Kidney glomerular epithelial cell (primary cell): ENCODE measurements at places on chromosomes 11 and 22.

GRCh38 chr11:13958641-13959400 is 3.7 kb upstream of the SPON1 start:
- DNase-seq = no peak

- DNase-seq = peak; percentile 60
Observed at GRCh38 chr11:12680246-12680939, 6.2 kb downstream of the TEAD1 start.

DNA sequence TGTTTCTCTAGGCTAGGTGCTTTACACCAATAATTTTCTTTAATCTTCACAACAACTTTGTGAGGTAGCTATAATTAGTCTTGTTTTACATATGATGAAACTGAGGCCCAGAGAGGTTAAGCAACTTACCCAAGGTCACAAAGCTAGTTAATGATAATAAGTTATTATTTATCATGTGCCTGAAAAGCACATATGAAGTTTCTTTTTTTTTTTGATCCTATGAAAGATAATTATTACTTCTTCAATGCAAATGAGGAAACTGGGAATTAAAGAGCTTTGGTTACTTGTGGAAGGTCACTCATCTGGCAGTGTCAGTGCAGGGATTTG is 22.8 kb downstream of the STIM1 start:
- no peak for DNase-seq

GRCh38 chr11:86143087-86144030 is 74.5 kb upstream of the PICALM start:
- DNase-seq = no peak

DNA sequence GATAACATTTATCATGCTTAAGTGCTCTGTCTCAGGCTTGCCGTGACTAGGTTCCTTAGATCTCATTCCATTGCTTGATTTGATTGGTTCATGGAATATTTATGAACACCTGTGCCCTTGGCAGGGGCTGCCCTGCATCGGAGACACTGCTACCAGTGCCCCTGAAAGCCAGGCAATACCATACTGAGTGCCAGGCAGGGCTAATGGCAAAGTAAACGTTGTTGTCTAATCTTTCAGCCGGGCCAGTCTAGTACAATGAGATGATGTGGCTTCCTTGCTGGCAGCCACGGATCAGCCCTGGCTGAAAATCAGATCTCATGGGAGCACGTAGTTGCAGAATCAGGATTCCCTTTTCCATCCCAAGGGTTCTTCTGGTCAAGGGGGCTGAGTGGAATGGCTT is 5.0 kb upstream of the PGA3 start:
- no peak for DNase-seq

DNA sequence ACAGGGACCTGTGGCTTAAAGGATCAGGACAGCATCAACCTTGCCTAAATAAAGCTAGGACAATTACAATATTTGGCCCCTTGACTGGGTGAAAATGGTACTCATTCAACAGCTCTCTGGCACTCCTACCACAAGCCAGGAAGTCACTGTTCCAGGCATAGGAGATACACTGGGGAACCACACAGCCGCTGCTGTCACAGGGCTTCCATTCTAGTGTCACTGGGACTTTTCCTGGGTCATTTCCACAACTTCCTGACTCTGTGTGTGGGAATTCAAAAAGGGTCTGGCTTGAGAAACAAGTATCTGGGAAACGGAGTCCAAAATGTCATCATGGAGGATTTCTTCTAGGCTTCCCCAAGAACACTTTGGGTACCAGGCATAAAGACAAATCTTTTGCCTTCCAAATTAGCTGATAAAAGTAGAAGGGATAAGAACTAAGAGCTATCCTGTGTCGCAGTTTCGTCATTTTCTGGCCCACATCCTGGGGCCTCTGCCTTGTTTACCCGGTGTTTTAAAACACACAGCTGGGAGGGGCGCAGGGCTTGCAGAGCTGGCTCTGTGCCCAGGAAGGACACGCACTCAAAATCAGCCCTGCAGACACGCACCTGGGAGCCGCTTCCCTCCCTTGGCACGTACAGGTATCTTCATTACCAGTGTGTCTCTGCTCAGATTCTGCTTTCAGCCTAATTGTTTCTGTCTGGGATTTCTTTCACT is 38.0 kb downstream of the TMEM45B start:
- DNase-seq = no peak

DNA sequence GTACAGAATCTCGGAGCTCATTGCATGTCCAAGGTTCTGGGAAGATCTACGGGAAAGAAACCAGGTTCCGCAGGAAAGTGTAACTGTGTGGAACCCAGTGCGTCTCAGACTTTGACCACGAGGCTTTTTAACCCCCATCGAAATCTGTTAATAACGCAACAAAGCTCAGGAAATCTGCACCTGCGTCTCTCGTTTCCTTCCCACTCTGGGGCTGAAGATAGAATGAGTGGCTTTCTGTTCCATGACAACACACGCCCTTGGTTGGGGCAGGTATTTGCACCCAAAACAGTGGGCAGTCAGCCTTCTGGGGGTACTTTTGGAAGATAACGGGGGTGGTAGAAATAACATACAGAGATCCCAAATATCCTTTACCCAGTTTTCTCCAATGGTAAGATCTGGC is 38.5 kb downstream of the ISX start:
- no peak for DNase-seq

DNA sequence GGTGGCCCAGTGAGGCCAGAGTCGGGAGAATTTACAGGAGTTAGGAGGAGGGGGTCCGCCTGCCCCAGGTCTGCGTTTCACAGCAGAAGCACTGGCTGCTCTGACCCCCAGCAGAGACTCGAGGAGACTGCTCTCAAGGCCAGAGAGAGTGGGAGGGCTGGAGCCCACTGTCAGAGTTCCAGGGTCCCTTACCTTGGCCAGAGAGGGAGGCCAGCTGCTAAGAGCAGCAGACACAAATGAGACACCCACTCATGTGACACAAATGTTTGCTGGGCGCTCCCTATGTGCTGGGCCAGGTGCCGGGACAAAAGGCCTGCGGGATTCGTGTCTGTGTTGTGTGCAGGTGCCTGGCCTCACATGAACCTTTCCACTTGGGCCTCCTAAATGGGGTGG is 2.8 kb upstream of the TNFRSF13C start:
- DNase-seq = no peak

- DNase-seq = no peak
Observed at GRCh38 chr11:90874986-90875385, 652.1 kb upstream of the CHORDC1 start.
